ENCODE measurements at places on chromosomes 1 and 21.

- no peak for DNase-seq
Measured at GRCh38 chr1:16903054-16903453, 7.3 kb downstream of the RNU1-2 start.

DNA sequence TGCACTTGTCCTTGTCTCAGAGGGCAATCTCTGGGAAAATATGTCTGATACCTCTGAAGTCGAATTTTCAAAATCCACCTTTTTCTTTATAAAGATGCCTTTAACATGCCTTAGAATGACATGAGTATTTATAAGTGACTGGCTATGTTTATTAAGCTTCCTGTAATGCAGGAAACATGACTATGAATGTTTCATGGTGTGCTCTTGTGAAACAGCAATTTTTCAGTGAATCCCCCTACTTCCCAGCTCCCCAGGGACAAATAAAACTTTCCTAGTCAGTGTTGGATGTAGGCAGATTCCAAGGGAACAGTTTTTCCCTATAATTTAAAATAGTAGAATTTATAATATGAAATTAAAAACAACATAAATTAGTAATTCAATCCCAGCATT is 437.0 kb downstream of the LMO4 start:
- DNase-seq = peak; percentile 82

DNA sequence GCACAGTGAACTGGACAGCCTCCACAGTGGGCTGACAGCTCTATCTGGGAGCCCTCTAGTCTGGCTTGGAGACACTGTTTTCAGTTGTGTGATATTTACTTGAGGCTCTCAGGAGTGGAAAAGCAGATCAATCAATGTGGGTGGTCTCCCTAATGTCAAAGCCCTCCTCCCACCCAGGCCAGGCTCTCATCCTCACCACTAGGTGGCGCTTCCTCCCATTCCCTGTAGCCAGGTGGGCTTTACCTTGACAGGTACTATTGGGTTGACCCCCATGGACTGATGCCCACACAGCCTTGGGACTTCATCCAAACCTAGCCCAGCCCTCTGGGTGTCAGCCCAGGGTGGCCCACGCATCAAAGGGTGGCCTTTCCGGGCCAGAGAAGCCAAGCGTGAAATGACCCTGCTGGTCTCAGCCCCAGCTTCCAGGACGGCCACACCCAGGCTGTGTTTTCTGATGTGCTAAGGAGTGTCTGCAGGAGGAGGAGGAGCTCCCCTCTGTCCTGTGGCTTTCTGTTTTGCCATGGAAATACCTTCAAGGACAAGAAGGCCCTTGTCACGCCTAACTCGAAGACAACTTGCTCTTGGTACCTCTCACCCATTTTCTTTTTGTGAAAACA is 54.0 kb downstream of the CLIC6 start:
- DNase-seq = no peak

DNA sequence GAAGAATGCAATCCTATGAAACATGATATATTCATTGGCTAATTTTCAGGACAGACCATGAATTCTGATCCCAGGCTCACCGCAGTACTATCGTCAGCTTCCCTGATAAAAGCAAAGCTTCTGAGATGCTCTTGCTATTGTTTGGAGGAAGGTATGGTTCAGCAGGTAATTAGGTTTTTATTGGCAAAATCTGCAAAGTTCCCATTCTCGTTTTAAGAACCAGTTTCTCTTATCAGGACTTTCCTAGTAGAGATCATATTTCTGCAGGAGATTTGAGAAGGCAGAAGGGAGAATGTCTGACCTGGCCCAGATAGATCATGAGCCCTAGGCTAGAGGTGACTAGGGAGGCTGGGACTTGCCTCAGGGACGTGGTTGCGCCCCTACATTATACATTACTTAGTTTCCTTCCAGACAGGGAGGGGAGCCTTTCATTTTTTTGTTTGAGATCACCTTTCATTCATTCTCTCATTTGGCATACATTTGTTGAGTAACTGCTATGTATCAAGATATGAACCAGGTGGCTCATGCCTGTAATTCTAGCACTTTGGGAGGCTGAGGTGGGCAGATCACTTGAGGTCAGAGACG is 108.8 kb downstream of the NRIP1 start:
- no peak for DNase-seq

- DNase-seq = no peak
Measured at GRCh38 chr1:95415146-95415545, 181.1 kb downstream of the RWDD3 start.

- no peak for DNase-seq
Measured at GRCh38 chr21:26443867-26444266, 129.2 kb downstream of the CYYR1 start.

- DNase-seq = no peak
Measured at GRCh38 chr1:34822202-34822601, 29.4 kb downstream of the GJA4 start.

GRCh38 chr1:25544243-25544764 is 898 bp downstream of the LDLRAP1 start:
- DNase-seq = no peak

DNA sequence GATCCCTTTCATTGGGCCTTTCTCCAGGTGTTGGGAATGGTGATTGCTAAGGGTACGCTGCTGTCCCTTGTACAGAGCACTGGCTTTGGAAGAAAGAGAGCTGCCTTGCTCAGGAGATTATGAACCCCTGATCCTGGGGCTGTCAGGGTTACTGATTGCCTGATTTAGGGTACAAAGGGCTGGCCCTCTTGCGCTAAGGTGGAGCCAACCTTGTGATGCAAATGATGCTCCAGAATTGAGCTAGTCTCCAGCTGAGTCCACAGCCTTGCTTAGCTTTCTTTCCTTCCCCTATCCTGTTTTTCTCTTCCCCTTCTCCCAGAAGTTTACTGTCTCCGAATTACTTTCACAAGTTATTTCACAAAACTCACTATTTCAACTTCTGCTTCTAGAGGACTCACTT is 334.7 kb downstream of the AMY1C start:
- no peak for DNase-seq

GRCh38 chr1:243267471-243267880 is 11.6 kb downstream of the SDCCAG8 start:
- DNase-seq = no peak

DNA sequence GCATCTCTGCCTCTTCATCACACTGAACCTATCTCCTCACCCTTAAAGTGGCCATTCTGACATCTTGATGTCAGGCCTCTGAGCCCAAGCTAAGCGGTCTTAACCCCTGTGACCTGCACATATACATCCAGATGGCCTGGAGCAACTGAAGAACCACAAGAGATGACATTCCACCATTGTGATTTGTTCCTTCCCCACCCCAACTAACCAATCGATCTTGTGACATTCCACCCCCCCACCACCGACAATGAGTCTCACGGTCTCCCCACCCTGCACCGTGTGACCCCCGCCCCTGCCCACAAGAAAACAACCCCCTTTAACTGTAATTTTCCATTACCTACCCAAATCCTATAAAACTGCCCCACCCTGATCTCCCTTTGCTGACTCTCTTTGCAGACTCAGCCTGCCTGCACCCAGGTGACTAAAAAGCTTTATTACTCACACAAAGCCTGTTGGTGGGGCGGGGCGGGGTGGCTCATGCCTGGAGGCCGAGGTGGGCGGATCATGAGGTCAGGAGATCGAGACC is 21.0 kb upstream of the PINK1 start:
- DNase-seq = no peak

GRCh38 chr1:59699227-59699847 is 115.4 kb upstream of the HOOK1 start:
- peak; percentile 65 for DNase-seq

DNA sequence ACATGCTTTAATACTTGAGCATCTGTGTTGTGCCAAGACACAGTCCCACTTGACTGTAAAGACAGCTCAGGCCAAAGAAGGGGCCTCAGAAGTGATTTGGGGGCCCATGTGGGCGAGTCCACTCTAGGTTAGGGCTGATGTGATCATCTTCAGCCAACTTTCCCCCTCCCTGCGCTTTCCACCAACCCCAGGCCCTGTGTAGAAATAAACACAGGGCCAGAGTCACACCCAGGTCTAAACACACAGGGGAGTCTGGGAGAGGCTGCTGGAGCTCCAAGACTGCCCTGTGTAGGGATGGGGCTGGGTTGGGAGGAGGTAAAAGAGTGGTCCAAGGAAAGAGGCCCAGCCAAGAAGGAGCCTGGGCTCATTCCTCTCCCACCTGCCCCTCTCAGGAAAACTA is 2.5 kb upstream of the WNT2B start:
- no peak for DNase-seq

- DNase-seq = no peak
Measured at GRCh38 chr21:17003258-17003615, 509.6 kb upstream of the CXADR start.

GRCh38 chr1:116376729-116377086 is 3.7 kb downstream of the ATP1A1 start:
- DNase-seq = peak; percentile 76

DNA sequence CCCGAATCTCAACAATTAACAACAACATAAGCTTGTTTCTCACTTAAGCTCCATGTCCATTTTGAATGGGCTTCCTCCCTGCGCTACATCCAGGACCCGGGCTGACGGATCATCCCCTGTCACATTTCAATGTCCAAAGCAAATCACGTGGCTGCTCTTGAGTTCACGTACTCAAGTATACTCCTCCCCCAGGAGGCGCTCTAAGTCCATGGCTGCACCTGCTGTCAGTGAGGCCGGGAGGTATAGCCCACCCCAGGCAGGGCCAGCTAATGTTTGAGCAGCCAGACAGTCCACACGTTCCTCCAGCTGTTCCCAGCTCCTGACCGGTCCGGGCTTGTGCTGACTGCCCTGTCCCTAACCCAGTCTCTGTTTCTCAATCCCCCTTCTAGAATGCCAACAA is 220.8 kb downstream of the SLC35F3 start:
- peak; percentile 51 for DNase-seq

GRCh38 chr1:39757501-39757900 is 13.6 kb downstream of the OXCT2 start:
- no peak for DNase-seq

DNA sequence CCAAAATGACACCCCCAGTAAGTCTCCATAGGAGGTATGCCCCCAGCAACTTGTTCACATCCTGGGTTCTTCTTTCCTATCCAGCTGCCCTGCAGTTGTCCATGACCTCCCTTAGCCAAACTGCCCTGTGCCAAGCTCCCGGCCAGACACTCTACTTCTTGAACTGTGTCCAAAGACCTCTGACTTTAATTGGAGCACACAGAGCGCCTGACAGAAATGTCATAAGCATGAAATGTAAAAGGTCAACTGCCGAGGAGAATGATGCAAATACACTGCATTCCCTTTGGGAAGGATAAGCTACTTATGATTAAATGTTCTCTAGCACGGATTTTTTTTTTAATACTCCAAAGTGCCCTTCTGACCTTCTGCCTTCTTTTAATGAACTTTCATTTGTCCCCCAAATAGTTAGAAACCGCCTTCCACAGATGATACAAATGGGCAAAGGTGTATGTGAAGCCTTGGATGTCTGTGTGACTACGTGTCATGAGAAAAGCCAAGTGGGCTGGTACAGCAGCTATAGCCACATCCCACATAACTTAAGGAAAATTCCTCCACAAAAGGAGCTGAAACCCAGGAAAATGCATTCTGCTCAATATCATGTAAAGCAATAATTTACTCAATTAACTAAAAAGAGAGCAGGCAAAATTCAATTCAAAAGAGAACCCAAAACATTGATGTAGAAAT is 26.8 kb downstream of the PALMD start:
- DNase-seq = no peak

DNA sequence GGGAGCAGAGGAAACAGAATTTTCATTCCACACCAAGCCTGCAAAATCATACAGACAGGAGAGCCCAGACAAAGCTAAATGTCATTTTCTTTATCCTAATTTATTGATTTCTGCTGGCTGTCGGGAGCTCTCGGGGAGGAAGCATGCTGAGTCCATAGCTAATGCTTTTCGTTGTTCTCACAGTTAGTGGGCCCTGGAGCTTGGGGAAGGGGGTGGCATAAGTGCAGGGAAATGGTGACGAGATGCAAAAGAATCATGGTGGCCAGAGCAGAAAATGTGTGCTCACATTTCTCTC is 202.4 kb downstream of the TOMM20 start:
- no peak for DNase-seq

DNA sequence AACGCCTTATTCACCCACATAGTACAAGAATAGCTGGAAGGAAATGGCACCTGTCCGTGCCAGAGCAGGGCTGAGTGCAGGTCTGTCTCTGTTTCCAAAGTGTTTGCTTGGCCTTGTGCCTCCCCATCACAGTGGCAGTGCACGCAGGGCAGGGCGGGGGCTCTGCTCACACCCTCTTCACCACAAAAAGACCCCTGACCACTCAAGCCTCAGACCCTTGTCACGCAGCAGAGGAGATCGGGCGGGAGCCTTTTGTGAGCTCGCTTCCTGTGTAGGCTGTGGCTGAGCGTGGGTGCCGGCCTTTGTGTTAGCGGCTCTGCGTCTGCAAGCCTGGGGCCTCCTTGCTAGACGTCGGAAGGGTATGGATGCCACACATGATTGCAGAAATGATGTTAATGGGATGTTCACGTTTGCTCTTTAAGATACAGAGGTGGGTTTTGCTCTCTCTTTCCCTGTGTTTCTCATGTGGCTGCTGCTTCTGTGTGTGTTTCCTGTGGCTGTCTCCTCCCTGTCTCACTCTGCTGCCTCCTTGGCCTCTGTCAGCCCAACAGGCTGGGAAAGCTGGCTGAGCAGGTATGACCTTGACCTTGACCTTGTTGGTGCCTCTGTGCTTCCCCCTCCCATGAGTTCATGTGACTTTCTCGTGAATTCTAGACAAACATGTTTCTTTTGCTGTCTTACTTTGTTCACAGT is 45.4 kb downstream of the S100B start:
- DNase-seq = peak; percentile 44

DNA sequence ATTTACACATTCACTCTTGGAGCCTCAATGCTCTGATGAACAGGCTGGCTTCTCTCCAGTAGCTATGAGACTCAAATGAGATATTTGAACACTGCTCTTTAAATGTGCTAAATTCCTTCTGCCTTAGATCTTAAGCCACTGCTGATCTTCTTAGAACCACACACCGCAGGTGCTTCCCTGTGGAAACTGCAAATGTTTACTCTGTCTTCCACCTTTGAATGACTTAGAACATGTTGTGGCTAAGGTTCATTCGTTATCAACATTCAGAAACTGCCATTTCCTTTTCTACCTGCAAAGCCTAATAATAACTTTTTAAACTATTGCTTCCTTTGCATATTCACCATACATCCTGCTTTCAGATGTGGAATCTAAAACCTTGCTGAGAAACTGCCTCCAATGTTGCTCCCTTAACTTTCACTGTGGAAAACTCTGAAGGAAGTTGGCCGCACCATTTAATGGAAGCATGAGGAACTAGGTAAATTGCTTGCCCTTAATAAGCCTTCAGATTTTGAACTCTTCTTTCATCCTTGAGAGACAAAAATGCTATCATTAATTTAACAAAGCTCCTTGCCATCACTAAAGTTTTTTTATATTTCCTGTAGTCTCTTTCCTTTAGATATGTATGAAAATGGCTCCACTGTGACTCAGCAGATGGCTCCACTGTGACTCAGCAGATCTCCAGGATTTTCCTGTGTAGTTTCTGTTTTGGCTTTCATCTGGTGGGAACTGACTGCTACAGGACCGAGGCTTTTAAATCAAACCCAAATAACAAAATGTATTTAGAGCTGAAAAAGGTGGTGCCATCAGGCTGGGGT is 143.8 kb downstream of the TNFSF18 start:
- peak; percentile 80 for DNase-seq

All from lung microvascular endothelial cell (primary cell).